ENCODE measurements at places on chromosomes 16 and 17.

GRCh38 chr17:43010667-43011308, 4.2 kb downstream of the IFI35 start:
- no peak for DNase-seq

GRCh38 chr17:38558728-38559050, 47.1 kb downstream of the SRCIN1 start:
- no peak for DNase-seq

GRCh38 chr16:60731329-60732050, 1304.7 kb downstream of the CDH8 start:
- DNase-seq: no peak

- DNase-seq: no peak
Observed at GRCh38 chr16:75109732-75110243, 6.8 kb downstream of the LDHD start.

GRCh38 chr16:68382296-68382718, 66.0 kb downstream of the SMPD3 start:
- DNase-seq: no peak

GRCh38 chr16:86396901-86397311, 113.4 kb upstream of the FOXF1 start:
- DNase-seq: no peak

GRCh38 chr16:49455181-49455990, 81.8 kb downstream of the C16orf78 start:
- DNase-seq: no peak

DNA sequence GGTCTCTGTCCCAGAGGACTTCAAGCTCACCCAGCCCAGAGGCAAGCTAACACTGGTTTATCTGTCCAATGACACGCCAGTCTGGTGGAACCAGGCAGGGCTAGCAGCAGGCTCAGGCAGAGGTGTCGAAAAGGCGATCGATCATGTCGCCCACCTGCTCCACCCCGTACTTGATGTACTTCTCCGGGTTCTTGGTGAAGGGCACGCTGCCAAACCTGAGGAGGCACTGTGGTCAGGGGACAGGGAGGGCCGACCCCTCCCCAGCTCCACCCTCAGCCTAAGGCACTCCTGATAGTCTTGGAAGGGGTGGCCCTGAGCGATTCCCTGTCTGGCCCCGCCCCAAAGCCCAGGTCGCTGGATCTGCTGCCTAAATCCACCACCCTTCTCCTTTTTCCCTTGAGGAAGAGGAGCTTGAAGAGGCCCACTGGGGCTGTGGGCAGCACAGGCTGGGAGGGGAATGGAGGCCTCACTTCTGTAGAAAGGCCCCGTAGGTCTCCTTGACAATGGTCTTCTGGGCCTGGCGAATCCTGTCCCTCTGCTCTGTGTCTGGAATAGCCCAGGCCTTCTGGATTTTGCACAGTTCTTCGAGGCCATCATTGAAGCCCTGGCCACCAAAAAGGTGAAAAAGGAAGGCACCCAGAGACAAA, 4.7 kb downstream of the ZACN start:
- DNase-seq: no peak

- DNase-seq: no peak
Observed at GRCh38 chr16:47990676-47991075, 165.1 kb downstream of the ABCC12 start.

DNA sequence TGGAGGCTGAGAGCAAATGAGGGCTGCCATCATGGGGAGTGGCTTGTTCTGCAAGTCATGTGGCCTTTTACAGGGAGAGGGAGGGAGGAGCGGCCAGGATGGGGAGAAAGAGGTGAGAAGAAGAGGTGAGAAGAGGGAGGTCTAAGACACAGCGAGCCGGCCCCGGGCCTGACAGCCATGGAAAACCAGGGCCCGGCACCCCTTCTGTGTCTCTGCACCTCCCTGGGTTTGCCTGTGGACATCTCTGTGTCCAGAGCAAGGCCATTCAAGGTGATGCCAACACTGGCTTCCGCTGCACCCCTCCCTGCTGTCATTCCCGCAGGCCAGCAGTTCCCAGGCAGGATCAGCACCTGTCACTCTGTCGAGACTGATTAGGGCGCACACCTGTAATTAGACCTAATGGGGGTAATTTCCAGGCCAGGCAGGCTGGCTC, 75.6 kb downstream of the MGAT5B start:
- no peak for DNase-seq

DNA sequence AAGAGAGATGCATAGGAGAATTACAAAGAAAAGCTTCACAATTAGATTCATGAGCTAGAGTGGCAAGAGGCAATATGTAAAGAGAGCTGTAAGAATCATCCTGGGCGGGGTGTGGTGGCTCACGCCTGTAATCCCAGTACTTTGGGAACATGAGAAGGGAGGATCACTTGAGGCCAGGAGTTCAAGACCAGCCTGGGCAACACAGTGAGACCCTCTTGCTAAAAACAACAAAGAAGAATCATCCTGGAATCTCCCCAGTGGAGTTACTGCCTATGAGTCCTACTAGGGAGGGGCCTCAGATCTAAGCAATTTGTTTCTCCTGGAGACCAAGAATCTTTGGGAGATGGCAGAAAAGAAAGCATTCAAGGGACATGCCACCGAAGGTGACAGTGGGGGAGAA, 119.1 kb downstream of the HIC1 start:
- DNase-seq: no peak

DNA sequence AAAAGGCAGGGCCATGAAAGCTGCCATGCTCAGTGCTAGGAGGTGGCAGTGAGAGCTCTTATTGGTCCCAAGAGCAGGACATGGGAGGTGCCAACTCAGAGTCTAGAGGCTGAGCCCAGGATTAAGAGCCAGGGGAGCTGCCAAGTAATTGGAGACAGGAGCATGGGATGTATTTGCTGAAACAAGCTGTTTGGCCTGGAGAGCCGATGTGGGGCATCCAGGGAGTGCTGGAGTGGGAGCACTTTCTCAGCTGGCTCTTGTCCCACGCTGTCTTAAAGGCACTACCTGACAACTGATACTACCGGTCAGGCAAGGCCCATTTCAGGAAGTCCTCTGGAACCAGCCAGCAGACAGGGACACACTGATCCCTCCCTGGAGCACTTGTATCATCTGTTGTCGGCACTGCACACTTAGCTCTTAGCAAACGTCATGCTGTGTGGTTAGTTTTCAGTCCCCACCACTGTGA, 19.3 kb downstream of the ANKFN1 start:
- no peak for DNase-seq

- DNase-seq: no peak
Observed at GRCh38 chr17:80850817-80851216, 140.8 kb upstream of the CHMP6 start.

DNA sequence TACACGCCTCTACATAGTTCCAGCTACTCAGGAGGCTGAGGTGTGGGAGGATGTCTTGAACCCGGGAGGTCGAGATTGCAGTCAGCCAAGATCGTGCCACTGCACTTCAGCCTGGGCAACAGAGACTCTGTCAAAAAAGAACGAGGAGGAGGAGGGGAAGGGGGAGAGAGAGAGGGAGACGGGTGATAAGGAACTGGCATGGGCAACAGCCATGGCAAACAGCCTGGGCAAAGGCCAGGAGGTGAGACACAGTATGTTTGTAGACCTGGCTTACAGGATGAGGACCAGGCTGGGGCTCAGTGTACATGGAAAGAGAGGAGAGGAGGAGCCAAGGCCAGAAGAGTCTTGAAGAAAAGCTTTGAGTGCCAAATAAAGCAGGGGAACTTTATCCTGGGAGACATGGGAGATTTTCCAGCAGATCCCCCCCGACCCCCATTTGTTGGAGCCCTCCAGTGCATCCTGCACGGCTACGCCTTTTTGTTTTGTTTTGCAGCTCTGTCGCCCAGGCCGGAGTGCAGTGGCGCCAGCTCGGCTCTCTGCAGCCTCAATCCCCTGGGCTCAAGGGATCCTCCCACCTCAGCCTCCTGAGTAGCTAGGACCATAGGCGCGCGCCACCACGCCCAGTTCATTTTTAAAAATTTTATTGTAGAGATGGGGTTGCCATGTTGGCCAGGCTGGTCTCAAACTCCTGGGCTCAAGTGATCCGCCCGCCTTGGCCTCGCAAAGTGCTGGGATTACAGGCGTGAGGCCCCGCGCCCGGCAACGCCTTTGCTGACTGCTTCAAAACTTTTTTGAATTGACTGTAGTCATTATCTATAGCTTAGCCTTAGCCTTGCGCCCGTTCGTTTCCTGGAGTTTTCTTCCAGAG, 1.3 kb upstream of the ALKBH5 start:
- DNase-seq: no peak

DNA sequence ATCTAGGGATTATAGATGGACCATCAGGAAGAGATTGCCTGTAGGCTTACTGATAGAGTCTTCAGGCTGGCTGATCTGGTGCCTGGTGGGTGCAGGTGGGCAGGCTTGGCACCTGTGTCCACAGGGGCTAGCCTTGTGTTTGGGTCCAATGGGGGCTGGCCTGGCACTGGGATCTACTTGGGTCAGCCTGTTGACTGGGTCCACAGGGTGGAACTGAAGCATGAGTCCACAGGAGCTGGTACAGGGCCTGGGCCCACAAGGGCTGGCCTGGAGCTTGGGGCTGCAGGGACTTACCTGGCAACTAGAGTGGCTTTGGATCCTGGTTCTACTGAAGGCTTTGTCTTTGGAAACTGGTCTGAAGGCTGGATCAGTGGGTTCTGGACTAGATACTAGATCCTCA, 1217.7 kb downstream of the CDH11 start:
- no peak for DNase-seq

DNA sequence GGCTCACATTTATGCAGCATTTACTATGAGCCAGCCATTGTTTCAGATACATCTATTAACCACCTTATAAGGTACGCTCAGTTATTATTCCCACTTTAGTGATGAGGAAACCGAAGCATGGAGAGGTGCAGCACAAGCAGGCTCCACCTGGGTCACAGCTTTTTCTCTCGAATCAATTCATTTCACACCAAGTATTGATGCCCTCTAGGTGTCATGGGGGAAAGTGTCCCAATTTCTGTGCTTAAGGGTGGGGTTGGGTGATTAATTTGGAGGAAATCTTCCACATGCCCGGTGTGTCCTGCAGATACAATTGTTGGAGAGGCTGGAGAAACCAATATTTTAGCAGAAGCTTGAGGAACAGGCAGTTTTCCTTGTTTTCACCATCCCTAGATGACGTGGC, 62.7 kb upstream of the DNAJA2 start:
- DNase-seq: no peak

GRCh38 chr17:78276098-78276887, 44.9 kb downstream of the TMEM235 start:
- no peak for DNase-seq

- DNase-seq: no peak
Observed at GRCh38 chr16:471353-472198, 46.1 kb downstream of the RAB11FIP3 start.

GRCh38 chr16:19419698-19420075, 2.0 kb downstream of the TMC5 start:
- no peak for DNase-seq

- no peak for DNase-seq
Observed at GRCh38 chr17:5211458-5211857, 19.8 kb upstream of the ZNF594 start.

DNA sequence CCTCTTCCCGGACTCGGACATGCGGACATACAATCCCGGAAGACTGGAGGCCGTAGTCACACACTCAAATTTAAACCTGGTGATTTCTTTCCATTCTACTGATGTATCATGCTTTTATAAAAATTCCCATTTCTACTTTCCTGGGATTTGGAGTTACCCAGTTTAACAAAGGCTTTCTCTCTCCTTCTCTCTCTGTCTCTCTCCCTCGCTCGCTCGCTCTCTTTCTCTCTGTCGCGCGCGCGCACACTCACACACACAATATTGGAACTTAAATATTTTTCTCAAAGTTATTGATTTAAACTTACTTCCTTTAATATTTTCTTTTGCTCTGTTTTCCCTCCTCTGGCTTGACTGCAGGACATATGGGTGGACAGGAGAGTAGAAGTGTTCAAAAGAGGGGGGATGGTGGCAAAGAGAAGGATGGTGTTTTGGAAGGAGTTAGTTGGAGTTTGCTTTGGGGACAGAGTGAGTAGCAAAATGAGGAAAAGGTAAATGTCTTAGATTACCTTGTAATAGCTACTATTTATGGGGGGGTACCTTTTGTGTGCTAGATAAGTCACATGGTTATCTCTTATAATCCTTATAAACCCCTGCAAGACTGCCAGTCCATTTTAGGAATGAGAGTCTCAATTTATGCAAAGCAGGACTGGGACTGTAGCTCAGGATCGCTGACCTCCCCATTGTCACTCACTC, 878 bp upstream of the TRIM25 start:
- DNase-seq: no peak

- no peak for DNase-seq
Observed at GRCh38 chr17:70072546-70073309, 2.3 kb upstream of the KCNJ16 start.

GRCh38 chr16:74487634-74488495, 66.6 kb upstream of the CLEC18B start:
- no peak for DNase-seq

DNA sequence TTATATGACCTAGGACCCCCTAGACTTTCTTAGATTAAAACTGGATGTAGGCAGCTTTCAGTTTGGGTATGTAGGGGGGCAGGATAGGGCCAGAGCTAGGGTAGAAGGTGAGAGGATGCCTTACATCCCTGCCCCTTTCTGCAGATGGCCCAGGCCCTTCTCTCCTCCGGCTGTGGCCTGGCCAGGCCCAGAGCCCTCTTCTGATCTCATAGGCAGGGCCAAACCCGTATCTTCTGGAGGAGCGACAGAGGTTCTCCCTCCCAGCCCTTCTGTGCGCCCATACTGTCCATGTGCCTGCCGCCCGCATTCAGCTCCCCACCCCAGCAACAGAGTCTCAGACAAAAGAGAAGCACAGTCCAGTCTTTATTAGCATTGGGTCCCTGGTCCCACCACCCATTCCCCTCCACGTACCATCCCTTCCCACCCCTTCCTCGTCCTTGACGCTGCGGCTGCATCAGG, 2.0 kb upstream of the TSPOAP1 start:
- no peak for DNase-seq

DNA sequence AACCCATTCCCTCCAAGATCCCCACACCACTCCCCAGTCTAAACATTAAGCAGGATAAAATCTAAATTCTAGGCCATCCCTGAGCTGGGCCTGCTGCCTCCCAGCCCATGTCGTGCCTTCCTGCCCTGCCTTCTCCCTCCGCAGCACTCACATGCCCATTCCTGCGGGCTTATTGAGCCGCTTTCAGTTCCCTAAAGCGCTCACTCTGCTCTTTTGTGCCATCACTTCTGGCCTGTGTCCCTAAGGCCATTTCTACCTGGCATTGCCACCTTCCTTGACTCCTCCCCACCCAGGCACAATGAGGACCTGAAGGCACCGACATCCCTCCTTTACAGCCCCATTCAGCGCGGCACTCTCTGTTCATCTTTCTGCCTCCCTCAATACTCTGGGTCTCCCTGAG, 13.0 kb upstream of the RAB5C start:
- no peak for DNase-seq

GRCh38 chr16:68369697-68370580, 59.1 kb downstream of the PRMT7 start:
- DNase-seq: no peak

DNA sequence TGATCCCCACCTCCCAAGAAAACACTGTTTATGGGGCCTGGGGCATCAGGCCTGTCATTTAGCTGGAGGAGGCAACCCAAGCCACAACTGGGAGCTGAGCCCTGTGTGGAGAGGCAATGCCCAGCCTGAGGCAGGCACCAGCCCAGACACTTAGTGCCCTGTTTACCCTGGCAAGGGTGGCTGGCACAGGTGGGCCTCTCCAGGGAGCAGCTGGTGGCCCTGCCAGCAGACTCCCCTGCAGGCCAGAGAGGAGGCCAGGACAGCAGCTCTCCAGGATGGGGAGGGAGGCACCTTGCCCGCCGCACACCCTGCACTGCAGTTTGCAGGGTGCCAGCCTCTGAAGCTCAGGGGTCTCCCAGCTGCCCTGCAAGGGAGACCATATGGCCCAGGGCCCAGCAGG, 9.1 kb upstream of the TMEM92 start:
- no peak for DNase-seq

GRCh38 chr17:1179112-1179817, 516 bp downstream of the ABR start:
- no peak for DNase-seq
